ENCODE measurements at places on chromosomes 4 and X. TPM values are rescaled to one million over a fixed set of nuclear protein-coding genes. Genes with fewer than 3 reads are reported as not detected.

MOB1B gene
- 10.8 TPM for total RNA-seq

DNA sequence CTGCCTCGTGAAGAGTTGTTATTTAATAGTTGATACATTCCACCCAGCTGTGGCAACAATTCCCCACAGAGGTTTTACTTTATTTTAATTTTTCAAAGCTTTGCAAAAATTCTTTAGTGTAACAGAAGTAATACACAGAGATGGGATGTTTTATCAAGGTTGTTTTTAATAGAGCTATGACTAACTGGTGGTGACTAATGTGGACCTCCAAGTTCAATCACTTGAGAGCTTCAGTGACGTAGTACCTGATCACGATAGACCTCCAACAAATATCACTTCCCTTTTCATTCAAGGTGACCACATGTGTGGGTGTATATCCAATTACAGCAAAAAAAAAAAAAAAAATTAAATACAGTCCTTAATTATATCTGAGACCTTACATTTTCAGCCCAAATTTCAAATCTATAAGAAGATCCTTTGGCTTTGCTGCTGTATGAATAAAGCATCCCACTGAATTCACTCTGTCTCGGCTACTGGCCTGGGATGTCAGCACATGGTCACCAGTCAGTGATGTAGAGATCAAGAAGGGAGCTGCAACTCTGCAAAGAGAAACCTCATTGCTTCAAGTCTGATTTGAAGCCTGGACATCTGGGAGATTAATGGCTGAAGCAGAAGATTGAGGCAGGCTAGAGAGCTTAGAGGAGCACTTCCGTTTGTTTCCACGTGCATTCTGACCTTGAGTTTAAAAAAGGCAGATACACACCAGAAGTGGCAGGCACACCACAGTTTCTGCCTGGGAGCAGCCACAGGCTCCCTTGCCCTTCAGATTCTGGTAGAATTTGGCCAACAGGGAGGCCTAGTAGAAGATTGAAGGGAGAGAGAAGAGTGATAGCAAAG is 345.9 kb upstream of the NOCT start:
- no peaks in the 10 kb centered on the region for H3K36me3 ChIP-seq
- no peak overlapping the region for H3K4me3 ChIP-seq
- no peak overlapping the region for H3K27ac ChIP-seq

- H3K27me3 ChIP-seq: no peaks in the 10 kb centered on the region
- H3K4me3 ChIP-seq: no peak overlapping the region
- no peaks in the 10 kb centered on the region for H3K36me3 ChIP-seq
These were observed 3.1 kb downstream of the PNMA6A start for GRCh38 chrX:153075366-153075765.

DNA sequence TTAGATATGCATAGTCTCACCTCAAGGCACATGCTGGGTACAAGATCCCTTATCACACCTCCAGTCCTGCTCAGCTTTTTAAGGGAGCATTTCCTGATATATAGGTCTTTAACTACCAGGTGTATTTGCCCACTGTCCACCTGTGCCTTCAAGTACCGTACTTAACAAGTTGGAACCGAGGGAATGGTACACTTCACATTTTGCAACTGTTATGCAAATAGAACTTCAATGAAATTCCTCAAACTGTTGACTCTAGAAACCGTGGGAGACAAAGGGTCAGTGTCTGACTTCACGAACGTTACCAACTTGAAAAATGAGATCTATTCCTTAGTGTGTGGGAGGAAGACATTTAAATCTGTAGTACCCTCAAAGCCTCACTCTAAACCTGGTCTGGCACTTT is 5.2 kb downstream of the TRIM2 start:
- H3K27me3 ChIP-seq: no peaks in the 10 kb centered on the region

- DNase-seq: no peak
- H3K27ac ChIP-seq: no peak overlapping the region
- no peaks in the 10 kb centered on the region for H3K4me1 ChIP-seq
These were observed 11.2 kb upstream of the ARMCX1 start for GRCh38 chrX:101539116-101539515.

- H3K4me3 ChIP-seq: no peak overlapping the region
- no peaks in the 10 kb centered on the region for H3K27me3 ChIP-seq
- peak; percentile 57 for DNase-seq
- no peaks in the 10 kb centered on the region for H3K36me3 ChIP-seq
- peaks cover 43% of the 10 kb centered on the region for H3K4me1 ChIP-seq
- no peak overlapping the region for H3K27ac ChIP-seq
These were observed 4.4 kb downstream of the RBPJ start for GRCh38 chr4:26325191-26325590.

GRCh38 chr4:1856943-1857699 is 1.2 kb upstream of the LETM1 start:
- H3K27me3 ChIP-seq: no peaks in the 10 kb centered on the region
- no peak overlapping the region for H3K4me3 ChIP-seq

DNA sequence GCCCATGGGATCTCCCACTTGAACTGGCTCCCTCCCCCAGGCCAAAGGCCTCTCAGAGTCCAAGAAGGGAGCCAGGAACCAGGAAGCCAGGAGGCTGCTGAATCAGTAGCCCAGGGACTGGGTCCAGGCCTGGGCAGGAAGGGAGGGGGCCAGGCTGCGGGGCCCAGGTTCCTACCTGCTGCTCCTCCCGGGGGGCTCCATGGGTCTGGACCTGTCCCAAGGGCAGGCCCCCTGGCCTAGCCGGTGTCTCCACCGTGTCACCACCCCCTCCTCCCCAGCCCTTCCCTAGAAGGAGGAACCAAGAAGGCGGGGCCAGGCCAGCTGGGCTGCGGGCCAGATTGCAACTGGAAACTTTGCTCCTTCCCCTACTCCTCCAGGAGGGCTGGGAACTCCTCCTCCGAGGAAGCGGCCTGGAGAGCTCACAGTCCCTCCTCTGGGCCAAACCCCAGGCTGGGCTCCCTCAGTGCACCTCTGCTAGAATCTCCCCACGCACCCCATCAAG is at the start of gene IQSEC2:
TSS of gene IQSEC2 (minus strand) at position 264 of the 502 bp plus-strand sequence.
- no peaks in the 10 kb centered on the region for H3K36me3 ChIP-seq
- no peak for DNase-seq
- H3K4me3 ChIP-seq: no peak within 1 kb of the TSS
- H3K27me3 ChIP-seq: no peaks in the 10 kb centered on the region

DNA sequence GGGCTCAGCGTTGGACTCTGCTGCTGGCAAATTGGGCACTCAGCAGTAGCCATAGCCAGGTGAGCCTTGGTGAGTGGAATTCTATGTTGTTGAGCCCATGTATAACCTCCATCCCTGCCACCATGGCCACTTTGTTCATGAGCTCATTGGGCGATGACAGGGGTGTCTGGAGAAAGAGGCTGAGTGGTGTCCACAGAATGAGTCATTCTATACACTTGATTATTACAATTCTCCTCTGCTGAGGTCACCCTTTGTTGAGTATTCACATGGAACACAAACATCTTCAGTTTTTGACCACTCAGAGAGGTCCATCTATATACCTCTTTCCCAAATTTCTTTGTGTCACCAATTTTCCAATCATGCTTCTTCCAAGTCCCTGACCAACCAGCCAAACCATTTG is 1341.7 kb downstream of the PCDH7 start:
- DNase-seq: no peak
- H3K4me3 ChIP-seq: no peak overlapping the region
- no peaks in the 10 kb centered on the region for H3K36me3 ChIP-seq
- no peaks in the 10 kb centered on the region for H3K27me3 ChIP-seq

PRICKLE3 gene
- total RNA-seq: 12.3 TPM

DNA sequence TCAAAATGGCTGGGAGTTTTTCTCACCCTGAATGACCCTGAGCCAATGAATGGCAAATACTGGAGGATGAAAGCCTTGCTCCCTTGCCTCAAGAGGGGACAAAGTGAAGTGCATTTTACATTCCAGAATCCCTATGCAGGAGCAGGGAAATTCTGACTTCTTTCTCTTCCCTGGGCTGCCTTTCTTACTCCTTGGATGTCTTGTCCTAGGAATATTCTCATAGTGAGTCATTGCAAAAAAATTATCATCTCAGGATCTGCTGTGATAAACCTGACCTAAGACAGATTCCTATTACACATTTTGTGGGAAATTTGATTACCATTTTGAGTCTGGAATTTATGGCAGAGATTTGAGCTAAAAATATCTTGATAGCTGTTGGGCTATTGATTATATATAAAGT is 199.9 kb downstream of the TMA16 start:
- peaks cover 3% of the 10 kb centered on the region for H3K27me3 ChIP-seq
- H3K36me3 ChIP-seq: no peaks in the 10 kb centered on the region
- H3K27ac ChIP-seq: no peak overlapping the region
- H3K4me1 ChIP-seq: no peaks in the 10 kb centered on the region

DNA sequence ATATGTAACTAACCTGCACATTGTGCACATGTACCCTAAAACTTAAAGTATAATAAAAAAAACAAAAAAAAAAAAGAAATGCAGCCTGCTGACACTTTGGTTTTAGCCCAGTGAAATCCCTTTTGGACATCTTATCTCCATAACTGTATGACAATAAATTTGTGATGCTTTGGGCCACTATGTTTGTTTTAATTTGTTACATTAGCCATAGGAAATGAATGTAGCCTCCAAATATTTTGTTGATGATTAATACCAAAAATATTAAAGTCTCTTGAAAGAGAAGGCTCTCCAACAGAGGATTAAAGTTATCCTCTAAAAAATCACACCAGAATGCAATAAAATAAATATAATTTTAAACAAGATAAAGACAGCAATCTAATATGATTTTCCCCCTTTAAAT is 852.7 kb upstream of the SLIT2 start:
- no peak overlapping the region for H3K4me3 ChIP-seq
- no peak overlapping the region for H3K27ac ChIP-seq
- H3K4me1 ChIP-seq: no peaks in the 10 kb centered on the region
- no peaks in the 10 kb centered on the region for H3K36me3 ChIP-seq

- H3K4me1 ChIP-seq: no peaks in the 10 kb centered on the region
- H3K27ac ChIP-seq: no peak overlapping the region
- no peak overlapping the region for H3K4me3 ChIP-seq
- H3K36me3 ChIP-seq: no peaks in the 10 kb centered on the region
- no peak for DNase-seq
These were observed 111.6 kb upstream of the PTPN13 start for GRCh38 chr4:86482306-86483172.

DNA sequence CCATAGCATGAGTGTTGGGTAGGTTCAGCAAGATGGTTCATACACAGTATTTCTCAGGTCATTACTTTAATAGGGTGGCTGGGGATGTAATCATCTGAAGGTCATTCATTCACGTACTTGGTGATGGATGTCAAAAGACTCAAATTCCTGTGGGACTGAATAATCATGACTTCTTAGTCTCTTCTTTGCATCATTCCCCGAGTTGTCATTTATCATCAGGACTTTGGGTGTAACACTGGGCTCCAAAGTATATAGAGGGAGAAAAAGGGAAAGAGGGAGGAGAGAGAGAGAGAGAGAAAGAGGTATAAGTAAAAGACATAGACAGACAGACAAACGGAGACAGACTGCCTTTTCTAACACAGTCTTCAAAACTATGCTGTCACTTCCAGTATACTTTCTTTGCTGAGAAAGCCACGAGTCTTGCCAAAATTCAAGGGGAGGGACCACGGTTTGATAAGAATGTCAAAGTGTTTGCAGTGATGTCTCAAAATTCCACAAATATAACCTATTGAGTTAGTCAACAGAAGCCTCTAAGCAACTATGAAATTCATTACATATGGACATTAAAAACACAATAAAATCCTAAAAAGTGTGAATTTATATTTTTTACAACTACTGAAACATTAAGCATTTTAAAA is 55.9 kb downstream of the UGT2A3 start:
- no peaks in the 10 kb centered on the region for H3K4me1 ChIP-seq
- DNase-seq: no peak
- no peak overlapping the region for H3K4me3 ChIP-seq
- H3K36me3 ChIP-seq: no peaks in the 10 kb centered on the region
- H3K27me3 ChIP-seq: no peaks in the 10 kb centered on the region

SSX1 gene
- total RNA-seq: not detected

DNA sequence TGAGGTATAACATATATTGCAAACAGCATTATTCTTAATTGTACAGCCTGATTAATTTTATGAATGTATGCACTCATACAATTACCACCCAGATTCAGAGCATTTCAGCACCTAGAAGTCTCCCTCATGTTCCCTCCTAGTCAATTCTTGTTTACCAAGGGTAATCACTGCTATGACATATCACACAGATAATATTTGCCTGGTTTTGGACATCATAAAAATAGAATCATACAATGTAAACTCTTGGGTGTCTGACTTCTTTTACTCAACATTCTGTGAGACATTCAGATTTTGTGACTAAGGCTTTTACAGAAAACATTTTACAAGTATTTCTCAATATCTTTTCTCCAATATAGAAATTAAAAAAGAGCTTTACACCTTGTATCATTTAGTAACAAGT is 66.9 kb downstream of the PTPN13 start:
- H3K4me1 ChIP-seq: no peaks in the 10 kb centered on the region
- H3K27ac ChIP-seq: no peak overlapping the region
- no peaks in the 10 kb centered on the region for H3K36me3 ChIP-seq
- no peaks in the 10 kb centered on the region for H3K27me3 ChIP-seq

C1QTNF7 gene
- total RNA-seq: not detected

SPANXC gene
- not detected for total RNA-seq

DNA sequence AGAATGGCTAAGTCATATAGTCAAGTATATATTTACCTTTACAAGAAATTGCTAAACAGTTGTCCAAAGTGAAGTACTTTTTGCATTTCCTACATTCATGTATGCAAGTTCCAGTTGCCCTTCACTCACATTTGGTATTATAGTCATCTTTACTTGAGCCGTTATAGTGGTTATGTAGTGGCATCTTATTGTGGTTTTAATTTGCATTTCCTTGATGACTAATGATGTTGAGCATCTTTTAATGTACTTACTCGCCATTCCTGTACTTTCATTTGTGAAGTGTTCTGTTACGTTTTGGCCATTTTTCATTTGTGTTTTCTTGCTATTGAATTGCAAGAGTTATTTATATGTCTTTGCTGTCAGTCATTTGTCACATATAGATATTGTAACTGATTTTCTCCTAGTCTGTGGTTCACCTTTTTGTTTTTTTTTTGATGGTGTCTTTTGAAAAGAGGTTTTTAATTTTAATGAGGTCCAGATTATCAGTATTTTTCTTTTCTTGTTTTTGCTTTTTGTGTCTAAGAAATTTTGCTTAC is 27.6 kb downstream of the ARFIP1 start:
- no peak for DNase-seq
- H3K36me3 ChIP-seq: no peaks in the 10 kb centered on the region
- H3K27me3 ChIP-seq: no peaks in the 10 kb centered on the region
- H3K4me3 ChIP-seq: no peak overlapping the region
- peaks cover 9% of the 10 kb centered on the region for H3K4me1 ChIP-seq
- H3K27ac ChIP-seq: no peak overlapping the region

GRCh38 chr4:70488748-70489147 is 16.8 kb downstream of the MUC7 start:
- H3K27ac ChIP-seq: no peak overlapping the region
- no peaks in the 10 kb centered on the region for H3K36me3 ChIP-seq
- no peak for DNase-seq
- H3K4me1 ChIP-seq: no peaks in the 10 kb centered on the region

DNA sequence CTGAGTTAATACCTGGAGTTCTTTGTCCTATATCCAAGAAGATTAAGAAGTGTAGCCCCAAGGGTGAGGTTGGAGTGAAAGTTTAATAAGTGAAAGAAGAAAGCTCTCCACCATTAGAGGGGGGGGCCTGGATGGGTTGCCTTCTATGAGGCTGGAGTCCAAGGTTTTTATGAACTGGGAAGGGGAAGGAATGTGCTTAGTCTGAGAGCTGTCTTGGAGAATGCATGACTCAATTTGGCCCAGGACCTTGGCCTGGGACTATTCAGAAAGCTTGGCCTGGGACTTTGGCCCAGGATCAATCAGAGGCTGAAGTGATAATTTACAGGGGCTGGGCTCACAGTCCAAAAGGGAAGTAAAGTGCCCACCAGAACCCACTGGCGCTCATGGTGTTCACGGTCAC is 1049.0 kb upstream of the GRIA3 start:
- no peaks in the 10 kb centered on the region for H3K4me1 ChIP-seq
- H3K27me3 ChIP-seq: no peaks in the 10 kb centered on the region
- DNase-seq: no peak

All from CD4-positive, alpha-beta memory T cell (primary cell).